ENCODE measurements at places on chromosomes 7 and 10.

GRCh38 chr7:70285854-70286253 is 687.6 kb downstream of the AUTS2 start:
- DNase-seq: no peak

GRCh38 chr7:2106924-2107323 is 125.8 kb downstream of the MAD1L1 start:
- no peak for DNase-seq

DNA sequence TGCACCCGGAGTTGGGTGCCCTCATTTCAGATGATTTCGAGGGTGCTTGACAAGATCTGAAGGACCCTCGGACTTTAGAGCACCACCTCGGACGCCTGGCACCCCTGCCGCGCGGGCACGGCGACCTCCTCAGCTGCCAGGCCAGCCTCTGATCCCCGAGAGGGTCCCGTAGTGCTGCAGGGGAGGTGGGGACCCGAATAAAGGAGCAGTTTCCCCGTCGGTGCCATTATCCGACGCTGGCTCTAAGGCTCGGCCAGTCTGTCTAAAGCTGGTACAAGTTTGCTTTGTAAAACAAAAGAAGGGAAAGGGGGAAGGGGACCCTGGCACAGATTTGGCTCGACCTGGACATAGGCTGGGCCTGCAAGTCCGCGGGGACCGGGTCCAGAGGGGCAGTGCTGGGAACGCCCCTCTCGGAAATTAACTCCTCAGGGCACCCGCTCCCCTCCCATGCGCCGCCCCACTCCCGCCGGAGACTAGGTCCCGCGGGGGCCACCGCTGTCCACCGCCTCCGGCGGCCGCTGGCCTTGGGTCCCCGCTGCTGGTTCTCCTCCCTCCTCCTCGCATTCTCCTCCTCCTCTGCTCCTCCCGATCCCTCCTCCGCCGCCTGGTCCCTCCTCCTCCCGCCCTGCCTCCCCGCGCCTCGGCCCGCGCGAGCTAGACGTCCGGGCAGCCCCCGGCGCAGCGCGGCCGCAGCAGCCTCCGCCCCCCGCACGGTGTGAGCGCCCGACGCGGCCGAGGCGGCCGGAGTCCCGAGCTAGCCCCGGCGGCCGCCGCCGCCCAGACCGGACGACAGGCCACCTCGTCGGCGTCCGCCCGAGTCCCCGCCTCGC is at the start of gene EGFR:
TSS of gene EGFR (plus strand) at position 657 of the 830 bp plus-strand sequence. CDS start 261 bp downstream, outside the sequence.
- no peak for DNase-seq

- no peak for DNase-seq
Observed at GRCh38 chr7:23393636-23394035, 76.7 kb downstream of the IGF2BP3 start.

DNA sequence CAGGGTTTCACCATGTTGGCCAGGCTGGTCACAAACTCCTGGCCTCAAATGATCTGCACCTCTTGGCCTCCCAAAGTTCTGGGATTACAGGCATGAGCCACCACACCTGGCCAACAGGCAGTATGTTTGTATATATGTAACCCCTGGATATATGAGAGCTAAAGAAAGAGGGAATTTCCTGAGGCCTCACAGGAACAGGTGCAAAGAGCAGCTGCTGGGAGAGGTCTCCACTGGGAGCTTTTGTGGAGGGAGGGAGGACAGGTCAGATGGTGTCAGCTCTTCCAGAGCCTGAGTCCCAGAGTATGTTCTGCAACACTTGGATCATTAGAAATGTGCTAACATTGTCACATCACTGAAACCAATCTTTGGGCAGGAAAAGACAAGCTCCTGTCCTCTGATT is 110.1 kb upstream of the KIF5B start:
- DNase-seq: no peak

- no peak for DNase-seq
Observed at GRCh38 chr7:27997188-27997707, 183.3 kb downstream of the JAZF1 start.

DNA sequence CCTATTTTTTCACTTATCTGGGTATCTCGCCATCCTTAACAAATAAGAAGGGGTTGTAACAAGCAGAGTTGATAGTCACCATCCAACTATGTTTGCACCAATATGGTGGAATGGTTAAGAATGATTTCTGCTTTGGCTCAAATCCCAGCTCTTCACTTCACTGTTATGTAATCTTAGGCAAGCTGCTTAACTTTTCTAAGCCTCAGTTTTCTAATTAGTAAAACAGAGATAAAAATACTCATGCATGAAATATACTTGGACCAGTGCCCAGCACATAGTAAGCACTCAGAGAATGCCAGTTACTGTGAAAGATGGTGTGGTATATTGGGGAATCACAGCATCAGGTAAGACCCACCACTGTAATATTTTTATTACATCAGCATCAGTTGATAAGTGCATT is 33.6 kb downstream of the ABCB1 start:
- no peak for DNase-seq
